AML-193 (cell line): ENCODE measurements at places on chromosomes 6 and 20.

DNA sequence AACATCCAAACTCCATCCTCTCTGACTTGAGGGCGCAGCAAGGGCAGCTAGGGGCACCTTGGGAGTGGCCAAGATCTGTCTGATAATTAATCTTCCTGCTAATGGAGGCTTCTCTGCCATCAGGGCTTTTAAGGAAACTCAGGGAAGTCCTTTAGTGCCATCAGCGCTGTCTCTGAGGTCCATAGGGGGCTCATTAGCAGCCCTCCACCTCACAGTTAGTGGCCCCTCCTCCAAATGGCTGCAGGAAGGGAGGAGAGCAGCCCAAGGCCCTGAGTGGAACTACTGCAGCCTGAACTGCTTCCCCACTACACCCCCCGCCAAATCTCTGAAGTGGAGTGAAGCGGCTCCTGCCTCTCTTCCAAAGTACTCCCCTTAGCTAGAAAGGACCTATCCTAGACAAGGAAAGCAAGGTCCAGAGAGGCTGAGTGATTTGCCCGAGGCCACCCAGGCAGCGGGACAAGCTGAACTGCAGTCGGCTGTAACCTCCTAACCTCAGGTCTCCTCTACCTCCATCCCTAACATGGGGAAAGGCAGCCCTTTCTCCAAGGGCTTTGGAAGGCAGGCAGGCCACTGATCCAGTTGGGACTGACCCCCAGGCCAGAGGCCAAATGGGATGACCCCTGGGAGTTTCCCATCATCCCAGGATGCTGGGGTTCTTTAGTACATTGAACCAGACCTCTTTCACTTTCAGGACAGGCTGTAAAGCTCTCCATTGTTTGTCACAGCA, 39.5 kb upstream of the ZFAND3 start:
- no peak for DNase-seq

DNA sequence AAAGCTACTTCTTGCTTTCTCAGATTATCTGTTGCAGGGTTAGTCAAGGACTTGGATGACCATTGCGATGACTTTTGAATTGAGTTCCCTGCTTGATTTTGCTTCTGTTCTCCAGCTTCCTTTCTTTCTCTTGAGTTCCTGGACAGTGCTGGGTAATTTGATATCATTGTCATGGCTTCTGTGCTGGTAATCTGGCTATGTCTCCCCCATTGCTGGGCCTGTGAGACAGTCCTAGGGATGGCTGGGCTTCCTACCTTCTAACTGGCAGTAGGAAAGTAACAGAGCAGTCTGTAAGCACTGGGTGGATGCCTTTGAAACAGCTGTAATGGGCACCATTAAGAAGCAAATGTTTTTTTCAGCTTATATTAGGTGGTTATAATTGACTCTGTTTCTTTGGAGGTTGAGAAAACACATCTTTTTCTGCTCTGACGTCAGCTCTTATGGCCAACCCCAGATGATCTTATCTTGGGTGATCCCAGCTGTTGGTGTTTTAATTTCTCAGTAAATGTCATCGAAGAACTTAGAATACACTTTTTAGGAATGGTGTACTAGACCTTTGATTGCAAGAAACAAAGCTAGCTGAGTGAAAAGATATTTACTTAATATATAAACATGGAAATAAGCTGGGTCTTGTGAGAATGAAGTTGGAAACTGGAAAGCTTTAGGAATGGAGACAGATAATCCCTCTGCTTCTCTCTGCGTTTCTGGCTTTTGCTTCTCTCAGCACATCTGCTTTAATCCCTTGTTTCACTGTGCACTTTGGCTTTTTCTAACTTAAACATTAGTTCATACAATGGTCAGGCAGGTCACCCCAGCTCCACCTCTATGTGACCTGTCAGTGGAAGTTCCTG, 195.0 kb upstream of the MAN1A1 start:
- no peak for DNase-seq

DNA sequence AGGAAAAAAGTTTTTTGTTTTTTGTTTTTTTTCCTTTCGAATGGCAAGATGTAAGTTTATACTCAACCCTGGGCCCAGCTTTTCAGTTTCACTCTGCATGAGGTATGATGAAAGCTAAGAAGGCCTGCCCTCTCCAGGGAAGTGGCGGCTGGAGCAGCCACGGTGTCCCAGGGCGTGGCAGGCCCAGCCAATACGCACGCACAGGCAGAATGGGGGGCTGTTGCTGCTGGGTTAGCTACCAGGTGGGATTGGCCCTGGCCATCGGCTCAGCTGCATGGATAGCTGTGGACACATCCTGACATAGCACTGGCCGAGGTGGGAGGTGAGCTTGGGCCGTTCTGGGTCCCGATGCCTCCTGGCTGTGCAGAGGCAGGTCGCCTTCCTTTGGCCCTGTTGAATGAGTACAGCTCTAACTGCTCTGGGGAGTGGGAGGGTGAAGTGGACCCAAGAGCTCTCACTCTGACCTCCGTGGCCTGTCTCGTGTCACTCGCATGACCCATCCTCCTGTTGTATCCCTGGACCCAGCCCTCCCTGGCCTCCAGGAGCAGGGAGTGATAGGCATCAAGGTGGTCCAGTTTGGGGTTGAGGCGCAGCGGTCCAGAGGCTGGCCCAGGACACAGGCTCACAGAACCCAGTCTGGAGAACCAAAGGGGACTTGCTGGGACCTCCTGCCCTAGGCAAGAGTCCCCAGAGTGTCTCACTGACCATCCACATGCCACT, 18.1 kb downstream of the MYT1 start:
- no peak for DNase-seq

DNA sequence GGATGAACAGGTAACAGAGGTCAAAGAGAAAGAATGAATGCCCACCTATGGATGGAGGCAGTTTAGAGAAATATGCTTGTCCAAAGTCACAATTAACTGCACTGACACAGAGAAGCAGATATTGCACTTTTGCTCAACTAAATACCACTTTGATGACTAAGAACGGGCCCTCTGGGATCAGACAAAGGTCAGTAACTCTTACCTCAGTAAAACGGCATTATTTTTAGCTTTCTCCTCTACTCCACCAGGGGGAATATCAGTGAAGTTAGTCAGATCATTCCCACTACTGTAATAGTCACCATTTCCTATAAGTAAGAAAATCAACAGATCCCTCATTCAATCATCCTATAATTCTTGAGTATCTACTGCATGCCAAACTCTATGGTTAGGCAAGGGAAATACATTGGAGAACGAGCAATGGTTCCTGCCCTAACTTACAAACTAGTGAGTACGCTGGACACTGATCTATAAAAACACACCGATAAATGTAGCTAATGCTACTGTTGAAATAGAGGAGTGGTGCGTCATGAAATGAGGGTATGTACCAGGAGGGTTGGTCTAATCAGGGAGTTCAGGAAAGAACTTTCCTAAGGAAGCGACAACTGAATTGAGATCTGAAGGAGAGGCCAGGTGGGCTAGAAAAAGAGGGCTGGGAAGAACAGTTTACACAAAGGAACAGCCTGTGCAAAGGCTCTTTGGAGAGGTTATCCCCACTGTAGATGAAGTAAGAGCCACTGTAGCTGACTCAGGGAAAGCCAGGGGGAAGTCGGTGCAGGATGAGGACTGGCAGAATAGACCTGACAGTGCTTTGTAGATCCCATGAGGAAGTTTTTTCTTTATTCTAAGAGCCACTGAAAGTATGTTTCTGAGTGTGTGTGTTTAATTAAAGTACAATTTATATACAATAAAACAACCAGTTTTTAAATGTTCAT, 9.2 kb downstream of the ECI2 start:
- no peak for DNase-seq

DNA sequence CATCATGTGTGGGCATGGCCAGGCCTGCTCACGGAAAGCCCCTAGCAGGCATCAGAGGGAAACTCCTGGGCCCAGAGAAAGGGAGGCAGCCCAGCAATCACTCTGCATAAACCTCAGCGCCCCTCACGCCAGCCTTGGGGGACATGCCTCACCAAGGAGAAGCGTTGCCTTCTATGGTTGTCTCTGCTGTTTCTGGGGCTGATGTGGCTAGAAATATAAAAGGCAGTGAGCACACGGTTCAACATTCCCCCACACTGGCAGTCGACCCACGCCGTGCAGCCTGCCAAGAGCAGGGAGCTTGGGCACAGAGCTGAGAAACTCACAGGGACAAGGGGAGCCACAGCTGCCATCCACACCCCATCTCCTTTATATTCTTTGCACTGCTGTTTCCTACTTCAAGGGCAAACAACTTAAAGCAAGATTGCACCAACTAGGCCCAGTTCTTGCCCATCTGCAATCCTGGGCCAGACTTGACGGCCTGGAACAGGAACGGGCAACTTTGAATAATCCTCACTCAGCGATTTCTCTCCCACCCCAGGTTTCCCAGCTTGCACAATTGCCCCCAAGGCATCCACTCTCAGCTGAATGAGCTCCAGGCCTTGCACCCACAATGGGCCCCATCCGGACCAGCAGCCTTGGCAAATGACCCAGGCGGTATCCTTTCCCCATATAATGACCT, 35.5 kb upstream of the FOXC1 start:
- no peak for DNase-seq

GRCh38 chr6:7562769-7563168, 21.3 kb downstream of the DSP start:
- peak; percentile 97 for DNase-seq

DNA sequence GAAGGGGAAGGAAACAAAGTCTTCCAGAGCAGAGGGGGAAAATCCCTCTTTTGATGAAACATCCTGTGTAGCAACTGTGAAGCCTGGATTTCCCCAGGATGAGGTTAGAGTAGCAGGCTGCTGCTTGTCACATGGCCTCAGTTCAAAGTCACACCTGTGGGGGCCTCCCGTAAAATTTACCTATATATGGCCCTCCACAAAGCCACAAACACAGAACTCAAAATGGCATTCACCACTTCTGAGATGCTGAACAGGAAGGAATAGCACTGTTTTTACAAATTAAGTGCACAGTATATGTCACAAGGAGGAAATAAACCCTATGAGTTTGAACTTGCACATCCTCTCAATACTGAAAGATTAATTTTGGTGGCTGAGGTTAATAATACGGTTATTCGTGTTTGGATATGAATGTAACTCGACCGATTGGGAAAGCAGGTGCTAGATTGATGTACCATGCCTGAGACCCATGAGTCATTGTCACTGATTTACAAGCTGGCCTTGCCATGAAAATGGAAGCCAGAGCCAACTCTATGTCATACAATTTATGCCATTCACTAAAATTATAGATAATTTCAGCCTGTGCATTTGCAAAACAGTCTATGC, 70.6 kb downstream of the SGK1 start:
- DNase-seq: no peak

GRCh38 chr20:137668-138490, 4.5 kb upstream of the DEFB126 start:
- no peak for DNase-seq

DNA sequence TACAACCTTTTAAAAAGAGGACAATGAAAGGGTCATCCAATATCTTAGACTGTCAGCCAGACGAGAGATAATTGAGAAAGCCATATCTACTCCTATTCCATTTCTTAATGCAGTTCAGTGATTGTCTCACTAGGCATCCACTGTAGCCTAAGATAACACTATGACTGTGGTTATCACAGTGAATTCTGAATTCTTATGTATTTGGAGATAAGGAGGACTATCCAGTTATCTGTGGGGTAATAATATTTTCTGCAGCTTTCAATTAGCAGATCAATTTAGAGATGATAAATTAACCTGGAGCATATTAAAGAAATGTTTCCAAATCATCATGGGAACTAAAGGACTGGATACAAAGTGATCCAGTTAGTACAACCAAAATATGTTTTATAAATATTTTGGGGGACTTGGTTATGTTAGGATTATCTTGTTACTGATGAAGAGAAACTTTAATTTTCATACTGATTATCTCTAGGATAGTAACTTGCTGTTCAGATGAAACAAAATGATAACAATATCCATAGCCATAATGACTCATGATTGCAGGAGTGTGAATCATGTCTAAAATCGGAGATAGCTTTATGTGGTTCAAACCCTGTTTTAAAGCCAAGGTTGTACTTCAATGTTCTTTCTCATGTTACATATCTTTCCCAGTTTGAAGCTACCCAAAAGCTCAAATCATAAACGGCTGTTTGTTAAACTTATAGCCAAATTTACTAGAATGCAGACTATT, 1152.0 kb downstream of the HACE1 start:
- DNase-seq: no peak

DNA sequence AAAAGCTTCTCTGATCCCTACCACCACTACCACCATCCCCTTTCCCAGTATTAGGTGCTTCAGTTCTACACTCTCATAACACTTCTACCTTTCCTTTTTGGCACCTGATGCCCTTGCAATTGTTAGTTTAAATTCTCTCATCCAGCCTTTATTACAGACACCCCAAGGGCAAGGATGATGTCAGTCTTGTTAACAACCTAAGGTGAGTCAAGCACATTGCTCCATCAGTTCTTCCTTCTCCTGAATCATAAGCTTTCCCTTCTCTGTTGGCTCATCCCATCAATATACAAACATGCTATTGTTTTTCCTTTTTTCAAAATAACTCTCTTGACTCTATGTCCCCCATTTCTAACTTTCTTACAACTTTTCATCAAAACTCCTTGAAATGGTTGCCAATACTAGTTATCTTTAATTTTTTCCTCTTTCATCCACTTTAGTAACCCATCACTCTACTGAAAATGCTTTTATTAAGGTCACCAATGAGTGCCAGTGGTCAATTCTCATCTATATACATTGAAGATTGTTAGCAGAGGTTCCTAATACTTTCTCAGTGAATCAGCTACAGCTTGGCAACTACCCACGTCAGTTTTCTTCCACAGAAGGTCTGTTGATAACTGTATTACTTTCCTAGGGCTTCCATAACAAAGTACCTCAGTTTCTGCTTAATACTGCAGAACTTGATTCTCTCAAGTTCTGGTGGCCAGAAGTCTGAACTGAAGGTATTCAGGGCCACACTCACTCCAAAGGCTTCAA, 97.1 kb upstream of the FLRT3 start:
- no peak for DNase-seq

GRCh38 chr6:50128420-50129005, 78.8 kb upstream of the DEFB112 start:
- DNase-seq: peak; percentile 16

DNA sequence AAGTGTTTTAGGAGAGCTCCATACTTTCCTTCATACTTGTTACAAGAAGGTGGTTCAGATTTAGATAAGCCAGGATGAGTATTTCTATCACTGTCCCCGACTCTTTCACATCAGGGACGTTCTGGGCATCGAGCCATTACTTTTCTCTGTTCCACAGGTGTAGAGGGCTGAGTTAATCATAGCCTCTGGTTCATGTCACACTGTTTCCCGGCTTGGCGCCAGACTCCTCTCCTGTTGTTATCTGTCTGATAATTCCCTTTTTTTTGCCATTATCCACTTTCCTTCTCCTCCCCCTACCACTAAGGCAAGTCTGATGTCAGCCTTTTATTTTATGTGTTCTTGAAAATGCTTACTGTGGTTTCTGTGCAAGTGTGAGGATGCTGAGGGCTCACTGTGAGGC, 593.4 kb downstream of the UTRN start:
- DNase-seq: no peak

GRCh38 chr20:2692886-2693285, 306 bp downstream of the EBF4 start:
- no peak for DNase-seq
